Activated naive CD4-positive, alpha-beta T cell treated with anti-CD3 and anti-CD28 coated beads for 36 hours (primary cell): ENCODE measurements at places on chromosomes 4 and X.
A peak's percentile ranks its signal among the peaks of the same experiment; 100 is the strongest.

- peak; percentile 32 for DNase-seq
Measured at GRCh38 chrX:155094468-155095061, 23.3 kb downstream of the BRCC3 start.

DNA sequence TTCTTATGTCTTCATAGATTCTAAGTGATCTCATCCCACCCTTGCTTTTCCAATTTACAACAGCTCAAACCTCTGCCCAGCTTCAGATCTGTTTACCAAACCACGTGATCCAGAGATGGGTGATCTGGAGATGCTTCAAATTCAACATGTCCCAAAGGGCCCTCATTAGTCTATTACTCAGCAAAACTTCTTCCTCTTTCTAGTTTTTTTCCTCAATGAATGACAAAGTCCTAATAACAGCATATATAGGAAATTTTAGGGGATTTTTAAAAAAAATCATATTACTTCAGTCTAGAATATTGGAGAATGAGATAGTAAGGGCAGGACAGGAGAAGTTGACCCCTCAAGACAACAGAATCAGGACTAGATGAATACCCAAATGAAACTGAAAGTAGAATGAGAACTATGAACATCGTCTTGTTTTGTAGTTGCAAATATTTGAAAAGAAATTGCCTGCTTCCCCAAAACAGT lies 127.1 kb downstream of the CFAP299 start:
- no peak for DNase-seq

GRCh38 chr4:159422019-159422418 lies 319.1 kb downstream of the RAPGEF2 start:
- no peak for DNase-seq

- no peak for DNase-seq
Measured at GRCh38 chr4:140253556-140254027, 99.6 kb upstream of the MAML3 start.

DNA sequence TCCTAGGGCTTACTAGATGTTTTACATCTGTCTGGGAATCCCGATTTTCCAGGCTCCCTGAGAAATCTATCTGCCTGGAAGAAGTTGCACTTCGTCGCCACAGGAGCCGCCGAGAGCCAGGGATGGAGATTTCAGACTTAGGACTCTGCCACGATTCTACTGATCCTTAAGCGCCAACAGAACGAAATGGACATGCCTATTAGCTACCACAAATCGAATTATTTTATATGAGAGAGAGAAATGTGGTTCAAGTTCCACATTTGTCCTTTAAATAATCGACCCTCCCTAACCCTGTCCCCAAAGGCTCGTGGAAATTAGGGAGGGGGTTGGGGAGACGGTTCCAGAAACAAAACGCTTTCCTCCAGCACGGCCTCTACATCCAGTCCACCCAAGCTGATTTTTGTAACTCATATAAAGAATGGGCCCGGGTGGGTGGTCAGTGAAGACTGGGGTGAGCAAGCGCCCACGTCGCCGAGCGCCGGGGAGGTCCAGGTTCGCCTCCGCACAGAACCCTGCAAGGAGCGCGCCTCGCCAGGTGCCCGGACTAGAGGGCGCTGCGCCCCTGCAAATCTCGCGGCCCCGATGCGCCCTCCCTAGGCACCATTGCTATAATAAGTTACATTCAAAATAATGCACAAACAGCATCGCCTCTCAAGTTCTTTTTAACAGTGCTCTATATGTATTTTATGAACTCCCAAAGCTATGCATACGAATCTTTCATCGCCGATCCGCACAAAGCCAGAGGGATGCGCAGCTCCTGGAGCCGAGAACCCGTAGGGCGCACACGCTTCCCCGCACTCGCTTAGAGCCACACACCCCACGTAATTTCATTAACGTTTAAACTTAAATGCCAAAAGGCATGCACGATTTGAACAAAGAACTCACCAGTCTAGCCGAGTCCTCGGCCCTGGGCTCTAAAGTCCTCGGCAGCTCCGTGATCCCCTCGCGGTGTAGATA lies 2.1 kb upstream of the FAT1 start:
- DNase-seq, result peak; percentile 48

GRCh38 chr4:85200106-85200505 lies 233.6 kb upstream of the WDFY3 start:
- no peak for DNase-seq
